ENCODE measurements at places on chromosomes 3 and 15.

DNA sequence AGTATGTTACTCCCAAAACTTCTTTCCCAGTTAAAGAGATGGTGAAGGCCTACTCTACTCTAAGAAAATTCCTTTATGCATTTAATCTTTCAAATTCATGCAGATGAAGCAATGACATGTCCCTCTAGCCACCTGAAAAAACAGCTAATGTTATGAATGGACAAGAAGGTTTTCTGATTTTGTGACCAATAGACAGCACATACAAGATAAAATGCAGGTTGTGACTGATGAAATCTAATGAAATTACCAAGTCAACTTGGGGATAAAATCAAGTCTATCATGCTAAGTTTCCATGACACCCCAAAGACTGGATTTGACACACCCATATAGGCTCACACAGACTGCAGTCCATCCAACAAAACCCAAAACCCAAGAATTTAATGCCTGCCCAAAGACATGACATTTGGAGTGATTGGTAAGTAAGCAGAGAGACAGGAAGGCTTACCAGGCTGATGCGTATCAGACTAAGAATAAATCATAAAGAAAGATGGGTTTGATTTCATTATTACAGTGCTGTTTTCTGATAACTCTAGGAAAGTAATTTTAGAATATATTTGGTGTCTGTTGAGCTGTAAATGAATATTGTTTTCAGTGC, 26.4 kb downstream of the CD47 start:
- no peak for DNase-seq

DNA sequence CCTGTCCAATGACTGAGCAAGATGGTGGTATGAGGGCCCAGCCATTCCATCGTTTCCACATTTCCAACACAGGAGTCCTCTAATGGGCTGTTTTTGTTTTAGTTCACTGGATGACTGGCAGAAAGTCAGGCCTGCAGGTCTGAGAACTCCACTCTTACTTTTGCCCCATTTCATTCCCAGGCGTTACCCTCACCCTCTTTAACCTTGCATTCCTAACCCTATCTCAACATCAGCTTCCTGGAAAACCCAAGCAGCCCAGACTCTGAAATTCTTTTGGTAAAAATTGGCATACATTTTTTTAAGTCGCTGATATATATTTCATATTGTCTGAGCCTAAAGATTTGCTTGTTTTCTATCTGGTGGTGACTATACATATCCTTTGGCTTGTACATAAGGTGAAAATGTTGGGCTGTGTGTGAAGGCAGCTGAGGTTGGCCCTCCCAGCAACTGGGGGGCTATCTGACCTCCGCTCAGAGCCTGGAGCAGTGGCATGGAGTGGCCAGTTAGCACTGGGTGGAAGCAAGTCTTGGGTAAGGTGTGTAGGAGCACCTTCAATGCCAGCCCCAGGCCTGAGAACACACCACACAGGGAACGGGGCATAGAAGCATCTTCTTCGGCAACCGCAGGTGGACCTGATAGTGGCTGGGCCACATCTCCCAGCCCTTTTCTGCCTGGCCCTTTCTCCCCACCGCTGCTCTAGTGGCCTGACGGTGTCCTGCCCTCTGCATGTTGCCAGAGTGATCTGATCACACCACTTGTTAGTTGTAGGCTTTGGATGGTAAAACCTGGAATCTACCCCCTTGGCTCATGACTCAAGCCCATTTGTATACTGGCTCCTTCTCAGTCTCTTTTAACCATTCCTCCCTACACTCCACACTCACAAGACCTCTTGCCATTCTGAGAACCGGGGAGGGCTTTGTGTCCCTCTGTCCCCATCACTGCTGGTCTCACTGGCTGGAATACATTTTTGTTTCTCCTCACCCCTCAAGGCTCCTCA, 50.0 kb downstream of the AMOTL2 start:
- no peak for DNase-seq

GRCh38 chr3:77038930-77039605, 831 bp upstream of the ROBO2 start:
- DNase-seq, result peak; percentile 10

GRCh38 chr3:32996048-32996754, 44.8 kb downstream of the CCR4 start:
- DNase-seq, result no peak
